ENCODE measurements at places on chromosomes 12 and 14.

DNA sequence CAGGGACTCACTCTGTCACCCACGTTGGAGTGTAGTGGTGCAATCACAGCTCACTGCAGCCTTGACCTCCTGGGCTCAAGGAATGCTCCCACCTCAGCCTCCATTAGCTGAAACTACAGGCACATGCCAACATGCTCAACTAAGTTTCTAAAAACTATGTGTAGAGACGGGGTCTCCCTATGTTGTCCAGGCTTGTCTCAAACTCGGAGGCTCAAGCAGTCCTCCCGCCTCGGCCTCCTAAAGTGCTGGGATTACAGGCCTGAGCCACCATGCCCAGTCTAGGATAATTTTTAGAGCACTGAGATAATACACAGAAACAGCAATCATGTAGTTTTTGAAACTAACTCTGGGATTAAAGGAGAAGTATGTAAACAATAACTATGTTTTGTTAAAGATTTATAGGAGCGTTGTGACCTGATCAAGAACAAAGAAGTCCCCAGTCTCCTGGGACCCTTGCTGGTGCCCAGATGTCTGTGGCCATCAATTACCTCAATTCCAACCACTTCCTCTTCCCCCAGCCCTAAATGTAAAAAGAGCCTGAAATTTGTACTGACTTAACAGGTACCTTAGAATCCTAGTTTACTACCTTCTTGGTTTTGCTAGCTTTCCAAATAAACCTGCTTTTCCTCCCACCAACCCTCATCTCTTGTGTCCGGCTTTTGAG, 28.9 kb upstream of the EGLN3 start:
- no peak for DNase-seq

- no peak for DNase-seq
Observed at GRCh38 chr12:53726946-53727309, 324 bp downstream of the CALCOCO1 start.

GRCh38 chr12:69388371-69388770, 28.8 kb downstream of the YEATS4 start:
- no peak for DNase-seq

- DNase-seq: peak; percentile 16
Observed at GRCh38 chr14:106417224-106418049, 891.1 kb downstream of the TMEM121 start.

DNA sequence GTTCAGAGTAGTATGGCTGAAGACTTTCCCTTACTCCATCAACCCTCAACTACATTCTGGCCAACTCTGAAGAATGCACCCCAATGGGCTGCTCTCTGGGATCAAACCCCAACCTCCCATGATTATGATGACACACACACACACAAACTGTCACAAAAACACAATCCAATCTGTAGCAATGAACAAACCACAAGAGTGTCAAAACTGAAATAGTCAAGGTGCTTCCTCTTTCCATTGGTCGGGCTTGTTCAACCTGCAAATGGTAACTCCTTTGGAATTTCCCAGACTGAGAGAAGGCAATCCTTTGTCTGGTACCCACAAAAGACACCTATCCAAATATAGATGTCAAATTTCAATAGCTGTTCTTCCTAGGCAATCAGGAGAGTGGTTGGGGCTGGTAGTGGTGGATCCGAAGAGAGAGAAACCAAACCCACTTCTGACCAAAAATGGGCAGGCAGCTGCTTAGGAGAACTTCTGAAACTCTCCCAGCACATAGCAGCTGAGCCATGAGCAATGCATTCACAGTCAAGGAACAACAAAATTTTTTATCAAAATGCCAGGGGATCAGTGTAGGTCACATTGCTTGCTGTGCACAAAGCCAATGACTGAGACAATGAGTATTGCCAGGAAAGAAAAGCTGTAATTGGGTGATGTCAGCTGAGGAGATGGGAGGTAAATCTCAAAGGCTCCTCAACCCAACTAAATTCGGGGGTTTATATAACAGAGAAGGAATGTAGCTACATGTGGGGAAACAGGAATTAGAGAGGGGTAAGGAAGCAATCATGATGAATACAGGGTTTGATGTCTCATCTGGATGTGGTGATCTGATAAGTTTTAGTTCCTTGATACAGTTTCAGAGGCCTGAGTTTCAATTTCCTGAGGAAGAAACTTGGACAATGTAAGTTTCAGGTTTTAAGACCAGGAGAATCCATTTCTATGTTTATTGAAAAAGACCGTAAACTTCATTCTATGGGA, 191.4 kb downstream of the KITLG start:
- DNase-seq: no peak

- DNase-seq: no peak
Observed at GRCh38 chr14:32559048-32559447, 229.9 kb downstream of the AKAP6 start.

GRCh38 chr12:123449249-123449733, 8.6 kb upstream of the SNRNP35 start:
- DNase-seq: no peak

DNA sequence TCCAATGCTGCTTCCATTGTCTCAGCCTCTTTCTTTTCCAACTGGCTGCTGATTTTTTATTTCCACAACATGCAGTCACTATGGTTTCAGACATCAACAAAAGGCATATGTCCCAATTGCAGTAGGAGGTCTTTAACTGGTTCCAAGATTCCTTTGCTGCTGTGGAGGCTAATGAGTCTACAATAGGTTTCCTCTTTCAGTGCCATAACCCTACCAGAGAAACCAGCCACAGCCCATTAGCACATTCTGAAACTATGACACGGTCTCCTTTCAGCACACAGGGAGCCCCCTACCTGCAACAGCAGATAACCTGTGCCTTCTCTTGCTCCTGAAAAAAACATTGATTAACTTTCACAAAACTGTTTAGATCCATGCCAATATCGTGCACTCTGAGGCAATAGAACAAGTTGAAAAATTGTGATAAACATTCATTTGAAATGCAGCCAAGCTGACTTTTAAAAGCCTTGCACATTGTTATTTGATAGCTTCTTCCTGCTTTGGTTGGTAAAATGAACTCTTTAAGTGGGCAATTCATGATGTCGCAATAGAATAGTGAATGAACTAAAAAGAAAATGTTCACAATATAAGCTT, 32.4 kb downstream of the PLEKHG7 start:
- DNase-seq: no peak

GRCh38 chr14:92160619-92161018, 38.9 kb downstream of the CPSF2 start:
- no peak for DNase-seq

DNA sequence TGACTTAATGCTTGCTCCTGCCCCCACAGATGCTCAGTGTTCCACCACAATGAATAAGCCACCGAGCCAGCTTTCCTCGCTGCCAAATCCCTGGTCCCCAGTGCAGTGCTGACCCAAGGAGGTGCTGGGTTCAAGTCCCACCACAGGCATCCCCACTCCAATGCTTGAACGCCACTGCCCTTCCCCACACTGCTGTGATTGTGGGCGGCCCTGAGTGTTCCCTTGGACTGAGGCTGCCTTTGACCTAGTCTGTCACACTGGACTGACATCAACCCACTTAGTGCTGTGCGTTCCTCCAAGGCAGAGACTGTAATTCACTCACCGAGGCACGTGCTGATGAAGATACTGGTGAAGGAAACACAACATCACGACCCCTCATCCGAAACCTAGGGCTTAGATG, 83.4 kb upstream of the TMCC3 start:
- no peak for DNase-seq

DNA sequence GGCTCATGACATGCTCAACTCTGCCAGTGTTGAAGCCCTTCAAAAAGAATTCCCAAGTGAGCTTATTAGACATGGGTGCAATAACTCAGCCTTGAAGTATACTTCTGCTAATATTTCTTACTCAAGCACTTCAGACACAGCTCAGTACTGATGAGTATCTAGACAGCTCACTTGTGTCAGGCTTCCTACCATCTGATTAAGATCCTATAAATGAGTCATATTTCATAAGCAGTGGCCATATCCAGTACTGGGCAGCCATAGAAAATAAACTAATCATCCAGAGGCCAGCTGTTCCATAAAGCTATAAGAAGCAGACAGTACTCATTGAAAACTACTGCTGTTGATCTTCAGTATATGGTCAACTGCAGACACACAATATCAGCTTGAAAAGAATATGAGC, 12.9 kb downstream of the FSCB start:
- no peak for DNase-seq

DNA sequence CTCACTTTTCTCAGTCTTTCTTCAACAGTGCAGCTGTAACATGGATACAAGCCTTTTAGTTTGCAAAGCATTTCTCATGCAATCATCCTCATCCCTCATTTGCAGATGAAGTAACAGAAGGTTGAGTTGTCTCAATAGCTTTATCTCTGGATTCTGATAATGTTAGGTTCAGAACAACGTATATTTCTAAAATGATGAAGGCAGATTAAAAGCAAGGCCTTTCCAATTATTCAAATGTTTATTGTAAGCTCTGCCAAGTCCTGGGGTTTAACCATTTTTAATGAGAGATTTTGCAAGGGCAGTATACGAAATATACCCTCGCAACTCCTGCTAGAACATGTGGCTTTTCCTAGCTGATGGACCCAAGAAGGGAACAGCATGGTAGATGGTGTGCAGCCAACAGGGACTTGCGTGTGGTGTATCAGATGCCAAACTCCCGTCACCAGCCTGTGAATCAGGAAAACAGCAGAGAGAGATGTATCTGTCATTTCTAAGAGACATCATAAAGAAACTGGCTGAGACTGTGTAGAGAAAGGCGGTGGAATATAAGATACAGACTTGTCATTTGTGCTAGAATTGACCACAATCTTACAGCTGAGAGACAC, 319.7 kb downstream of the MED13L start:
- DNase-seq: no peak

DNA sequence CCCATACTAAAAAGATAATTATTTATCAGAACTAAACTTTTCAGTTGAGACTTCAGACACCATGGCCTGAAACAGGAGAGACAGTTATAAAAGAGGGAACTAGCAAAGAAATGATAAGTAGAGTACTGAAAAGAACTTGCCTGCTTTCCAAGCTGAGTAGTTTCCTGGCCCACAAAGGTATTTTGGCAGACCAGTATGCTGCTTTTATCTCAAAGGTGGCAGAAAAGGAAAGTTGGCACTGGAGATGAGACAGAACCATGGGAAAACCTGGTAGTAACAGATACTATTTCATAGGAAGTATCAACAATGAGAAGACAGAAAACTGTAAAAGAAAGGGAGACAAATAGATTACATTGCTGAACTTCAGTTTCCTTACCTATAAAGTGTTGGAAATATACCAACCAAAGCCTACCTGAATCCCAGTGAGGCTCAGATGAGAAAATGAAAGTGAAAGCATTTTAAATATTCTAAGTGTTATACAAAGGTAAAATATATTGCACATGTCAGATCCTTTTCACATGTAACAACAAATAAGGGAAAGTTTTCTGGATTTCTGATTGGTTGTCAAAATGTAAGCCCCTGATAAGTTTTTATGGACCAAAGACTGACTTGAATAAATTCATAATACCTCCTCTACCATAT, 155.3 kb upstream of the FSCB start:
- DNase-seq: no peak

All from NT2/D1 (cell line).